CD8-positive, alpha-beta memory T cell (primary cell): ENCODE measurements at places on chromosomes 1 and 21. TPM values are rescaled to one million over a fixed set of nuclear protein-coding genes. Genes with fewer than 3 reads are reported as not detected.

The ARHGEF10L gene
- polyA plus RNA-seq = not detected

The TRAF3IP3 gene
- polyA plus RNA-seq = 414 TPM

The SLFNL1 gene
- polyA plus RNA-seq = 0.44 TPM

The VASH2 gene
- polyA plus RNA-seq = not detected

The RNU1-4 gene
- polyA plus RNA-seq = not detected

The LCE3D gene
- not detected for polyA plus RNA-seq

The RASSF5 gene
- 329 TPM for polyA plus RNA-seq

The SWT1 gene
- 2.7 TPM for polyA plus RNA-seq

The UMODL1 gene
- polyA plus RNA-seq = not detected

The ATP1A2 gene
- not detected for polyA plus RNA-seq

The VWA1 gene
- polyA plus RNA-seq = not detected

The DCLRE1B gene
- polyA plus RNA-seq = 5.1 TPM

The PADI3 gene
- not detected for polyA plus RNA-seq

The TIE1 gene
- not detected for polyA plus RNA-seq

The SHE gene
- not detected for polyA plus RNA-seq

The GUCA2B gene
- polyA plus RNA-seq = not detected

The OR2T29 gene
- polyA plus RNA-seq = not detected

The ETV3L gene
- not detected for polyA plus RNA-seq

The HES3 gene
- polyA plus RNA-seq = not detected

The SLC44A5 gene
- polyA plus RNA-seq = 0.53 TPM

The LAMB3 gene
- polyA plus RNA-seq = 0.28 TPM

The APCS gene
- polyA plus RNA-seq = not detected

The METTL25B gene
- polyA plus RNA-seq = 4.2 TPM

The TSPAN2 gene
- 7.1 TPM for polyA plus RNA-seq

The CR1 gene
- 2.3 TPM for polyA plus RNA-seq

The KCNK2 gene
- polyA plus RNA-seq = not detected

The TOMM20 gene
- polyA plus RNA-seq = 59.8 TPM

The DIRAS3 gene
- polyA plus RNA-seq = not detected

The GPR37L1 gene
- 0.08 TPM for polyA plus RNA-seq

The PRRX1 gene
- polyA plus RNA-seq = not detected

The SRSF11 gene
- 104 TPM for polyA plus RNA-seq

The ACTA1 gene
- not detected for polyA plus RNA-seq

The DNAI4 gene
- polyA plus RNA-seq = 0.77 TPM

The MTOR gene
- 8.0 TPM for polyA plus RNA-seq

The CFHR5 gene
- not detected for polyA plus RNA-seq

The UBE2U gene
- not detected for polyA plus RNA-seq

The FLAD1 gene
- polyA plus RNA-seq = 51.2 TPM

The NCF2 gene
- 0.30 TPM for polyA plus RNA-seq

The PTBP2 gene
- polyA plus RNA-seq = 4.0 TPM

The LORICRIN gene
- polyA plus RNA-seq = not detected

The FAF1 gene
- polyA plus RNA-seq = 66.4 TPM

The BEND5 gene
- 3.1 TPM for polyA plus RNA-seq

The ZNF593OS gene
- 0.85 TPM for polyA plus RNA-seq

The SLC22A15 gene
- not detected for polyA plus RNA-seq

The KRTAP10-7 gene
- not detected for polyA plus RNA-seq

The NID1 gene
- not detected for polyA plus RNA-seq

The CDCA8 gene
- polyA plus RNA-seq = 2.4 TPM

The SLAMF6 gene
- 201 TPM for polyA plus RNA-seq

The CCDC24 gene
- polyA plus RNA-seq = 0.43 TPM

The S100A14 gene
- not detected for polyA plus RNA-seq

The TM2D1 gene
- 37.1 TPM for polyA plus RNA-seq

The CELA3A gene
- polyA plus RNA-seq = not detected

The NEK2 gene
- polyA plus RNA-seq = 0.51 TPM

The MTARC1 gene
- not detected for polyA plus RNA-seq

The RAB7B gene
- polyA plus RNA-seq = not detected

The FCRL4 gene
- not detected for polyA plus RNA-seq

The DYRK1A gene
- 3.7 TPM for polyA plus RNA-seq
